Cortex of kidney (tissue), 1 donor: ENCODE measurements at places on chromosomes 12 and 14.

- DNase-seq: no peak
Observed at GRCh38 chr14:77058785-77059184, 30.3 kb upstream of the IRF2BPL start.

DNA sequence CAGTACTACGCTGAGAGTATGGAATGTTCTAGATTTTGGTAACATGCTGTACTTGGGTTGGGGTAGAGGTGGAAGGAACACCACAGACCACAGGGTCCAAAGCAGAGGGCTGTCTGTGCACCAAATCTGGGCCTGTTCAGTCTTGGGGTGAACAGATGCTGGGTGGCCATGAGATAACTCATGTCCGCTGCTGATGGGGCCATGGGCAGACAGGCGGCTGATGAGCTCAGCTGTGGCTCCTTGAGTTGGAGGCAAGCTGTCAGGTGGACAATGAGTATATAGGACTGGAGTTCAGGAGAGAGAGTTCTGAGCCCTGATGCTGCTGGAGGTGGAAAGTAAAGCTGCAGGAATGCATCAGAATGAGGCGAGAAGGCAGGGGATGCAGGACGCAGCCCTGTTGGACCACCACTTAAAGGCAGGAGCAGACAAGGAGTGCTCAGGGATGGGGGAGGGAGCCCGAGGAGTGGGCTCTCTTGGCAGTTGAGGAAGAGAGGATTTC lies 6.2 kb downstream of the SMIM41 start:
- no peak for DNase-seq

GRCh38 chr12:84361651-84362551 lies 550.7 kb downstream of the SLC6A15 start:
- no peak for DNase-seq

DNA sequence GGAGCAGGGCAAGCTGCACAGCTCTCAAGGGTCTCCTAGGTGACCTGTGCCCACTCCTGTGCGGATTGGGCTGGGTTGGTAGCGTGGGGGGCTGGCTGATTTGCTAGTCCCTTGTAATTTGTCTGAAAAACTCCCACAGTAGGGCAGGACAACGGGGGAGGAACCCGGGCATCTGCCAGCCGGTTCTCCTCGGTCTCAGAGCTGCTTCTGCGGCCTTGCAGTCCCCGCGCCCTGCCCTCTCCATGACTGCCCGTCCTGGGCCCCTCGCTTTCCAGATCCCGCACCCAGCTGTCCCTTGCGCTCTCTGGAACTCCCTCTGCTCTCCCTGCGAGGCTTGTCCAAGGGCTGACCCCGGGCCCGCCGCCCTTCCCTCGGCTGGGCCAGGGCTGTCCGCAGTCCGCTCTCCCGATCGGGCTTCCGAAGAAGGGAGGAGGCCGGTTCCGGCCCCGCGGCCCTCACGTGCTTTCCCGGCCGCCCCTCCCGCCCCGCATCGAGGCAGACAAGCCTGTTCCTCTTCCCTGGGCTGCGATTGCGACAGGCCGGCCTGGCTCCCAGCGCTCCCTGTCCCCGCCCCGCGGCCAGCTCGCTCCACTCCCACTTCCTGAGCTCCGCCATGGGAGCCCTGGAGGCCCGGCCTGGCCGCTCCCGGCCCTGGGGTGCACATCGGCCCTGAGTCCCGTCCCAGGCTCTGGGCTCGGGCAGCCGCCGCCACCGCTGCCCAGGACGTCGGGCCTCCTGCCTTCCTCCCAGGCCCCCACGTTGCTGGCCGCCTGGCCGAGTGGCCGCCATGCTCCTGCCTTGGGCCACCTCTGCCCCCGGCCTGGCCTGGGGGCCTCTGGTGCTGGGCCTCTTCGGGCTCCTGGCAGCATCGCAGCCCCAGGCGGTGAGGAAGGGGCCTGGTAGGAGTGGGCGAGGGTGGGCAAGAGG lies at the start of gene LTBR:
Gene LTBR (plus strand): TSS at position 591 of the 927 bp plus-strand sequence. CDS start 197 bp downstream, at position 788.
- DNase-seq: peak; percentile 86

- DNase-seq: peak; percentile 12
Observed at GRCh38 chr12:58920102-58920960, at the start of gene LRIG3. Gene LRIG3, minus strand, starts transcription at chr12:58920504. Its CDS starts 269 bp downstream, at chr12:58920235.

DNA sequence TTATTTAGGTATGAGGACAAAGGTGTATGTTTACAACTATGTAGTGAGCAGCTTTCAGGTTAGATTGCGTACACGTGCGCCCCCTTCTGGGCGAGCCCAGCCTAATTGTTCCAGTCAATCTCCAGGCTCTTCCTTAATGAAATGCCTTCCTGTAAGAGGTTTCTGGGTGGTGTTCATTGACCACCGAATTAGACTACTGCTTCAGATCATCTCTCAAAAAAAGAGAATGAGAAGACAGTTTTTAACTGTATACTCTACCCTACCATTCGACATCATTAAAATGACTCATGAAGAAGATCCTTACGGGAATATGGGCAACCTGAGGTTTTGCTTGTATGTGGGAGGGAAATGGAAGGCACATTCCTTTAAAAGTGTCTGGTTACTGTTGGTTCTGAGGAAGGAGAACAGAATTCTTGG lies 2.1 kb downstream of the LUM start:
- no peak for DNase-seq

DNA sequence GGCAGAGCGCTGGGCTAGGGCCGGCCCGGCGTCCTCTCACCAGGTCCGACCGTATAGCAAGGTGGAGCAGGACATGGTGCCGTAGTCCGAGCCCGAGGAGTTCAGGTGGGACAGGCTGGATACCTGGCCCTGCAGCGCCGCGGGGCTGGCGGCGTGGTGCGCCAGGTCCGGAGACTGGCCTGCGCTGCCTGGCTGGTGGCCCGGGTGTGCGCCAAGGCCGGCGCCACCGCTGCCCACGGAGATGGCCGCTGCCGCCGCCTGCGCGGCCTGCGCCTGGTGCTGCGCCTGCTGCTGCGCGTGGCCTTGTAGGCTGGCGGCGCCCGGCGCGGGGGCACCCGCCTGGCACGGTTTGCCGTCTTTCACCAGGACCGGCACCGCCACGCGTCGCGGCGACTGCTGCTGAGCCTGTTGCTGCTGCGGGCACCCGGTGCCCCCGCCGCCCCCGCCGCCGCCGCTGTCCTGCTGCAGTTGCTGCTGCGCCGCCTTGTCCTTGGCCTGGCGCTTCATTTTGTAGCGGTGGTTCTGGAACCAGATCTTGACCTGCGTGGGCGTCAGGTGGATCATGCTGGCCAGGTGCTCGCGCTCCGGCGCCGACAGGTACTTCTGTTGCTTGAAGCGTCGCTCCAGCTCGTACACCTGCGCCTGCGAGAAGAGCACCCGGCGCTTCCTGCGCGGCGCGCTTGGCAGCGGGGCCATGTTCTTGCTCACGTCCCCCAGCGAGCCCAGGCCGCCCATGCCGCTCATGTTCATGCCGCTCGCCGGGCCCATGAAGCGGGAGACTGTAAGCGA lies 2.6 kb downstream of the NKX2-1 start:
- DNase-seq: no peak

DNA sequence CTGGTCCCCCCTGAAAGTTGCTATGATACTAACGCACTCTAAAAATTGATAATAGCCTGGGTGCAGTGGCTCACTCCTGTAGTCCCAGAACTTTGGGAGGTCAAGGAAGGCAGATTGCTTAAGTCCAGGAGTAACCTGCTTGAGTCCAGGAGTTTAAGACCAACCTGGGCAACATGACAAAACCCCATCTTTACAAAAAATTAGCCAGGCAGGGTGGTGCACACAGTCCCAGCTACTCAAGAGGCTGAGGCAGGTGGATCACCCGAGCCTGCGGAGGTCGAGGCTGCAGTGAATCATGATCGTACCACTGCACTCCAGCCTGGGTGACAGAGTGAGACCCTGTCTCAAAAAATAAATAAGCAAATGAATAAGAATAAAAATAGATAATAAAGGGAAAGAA lies 42.9 kb downstream of the HEATR5A start:
- no peak for DNase-seq

DNA sequence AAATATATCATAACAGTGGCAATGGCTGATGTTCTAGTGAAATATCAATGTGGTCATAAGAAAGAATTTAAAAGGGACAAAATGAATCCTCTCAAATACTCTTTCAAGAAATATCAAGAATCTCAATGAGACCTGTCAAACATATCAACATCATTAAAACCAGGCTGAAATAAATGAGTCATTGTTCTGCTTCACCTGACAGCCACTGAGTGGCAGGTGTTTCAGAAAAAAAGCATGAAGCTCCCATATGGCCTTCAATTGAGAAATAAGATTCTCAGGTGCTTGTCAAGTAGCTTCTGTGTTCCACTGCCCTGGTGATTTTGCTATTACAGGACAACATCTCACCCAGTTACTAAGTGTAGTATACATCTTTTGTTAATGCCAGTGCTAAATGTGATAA lies 21.5 kb downstream of the ANAPC5 start:
- no peak for DNase-seq

GRCh38 chr12:65501093-65501621 lies 222.7 kb downstream of the MSRB3 start:
- no peak for DNase-seq

GRCh38 chr14:65349100-65349499 lies 63.4 kb upstream of the FUT8 start:
- DNase-seq: no peak

DNA sequence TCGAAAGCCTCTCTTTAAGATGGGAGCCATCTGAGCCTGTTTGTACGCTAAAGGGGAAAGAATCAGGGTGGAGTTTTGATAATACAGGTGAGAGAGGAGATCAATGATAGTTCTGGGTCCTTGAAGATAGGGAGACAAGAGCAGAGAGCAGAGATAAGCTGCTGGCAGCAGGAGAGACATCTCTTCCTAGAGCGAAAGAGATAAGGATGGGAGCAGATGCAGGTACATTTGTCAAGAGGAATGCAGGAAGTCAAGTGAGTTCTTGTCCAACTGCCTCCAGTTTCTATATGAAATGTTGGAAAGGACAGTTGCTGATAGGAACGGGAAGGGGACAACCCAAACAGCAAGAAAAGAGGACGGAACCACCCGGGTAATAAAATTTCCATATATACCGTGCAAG lies 24.7 kb upstream of the HIF1A start:
- no peak for DNase-seq

DNA sequence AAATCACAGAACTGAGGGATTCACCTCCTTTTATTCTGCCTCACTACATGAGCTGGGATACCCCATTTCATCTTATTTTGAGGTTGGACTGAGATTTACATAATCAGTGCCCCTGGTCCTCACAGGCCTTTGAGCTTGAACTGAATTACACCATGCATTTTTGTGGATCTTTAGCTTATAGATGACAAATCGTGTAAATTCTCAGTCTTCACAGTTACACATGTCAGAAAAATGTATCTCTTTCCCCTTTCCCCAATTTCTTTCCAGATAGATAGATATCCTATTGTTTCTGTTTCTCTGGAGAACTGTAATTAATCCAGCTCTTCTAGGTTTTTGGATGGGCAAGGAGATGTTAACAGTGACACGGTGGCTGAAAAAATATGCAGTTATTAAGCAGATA lies 1778.9 kb upstream of the SEL1L start:
- DNase-seq: no peak

- DNase-seq: no peak
Observed at GRCh38 chr14:90760591-90761316, 55.5 kb downstream of the TTC7B start.

DNA sequence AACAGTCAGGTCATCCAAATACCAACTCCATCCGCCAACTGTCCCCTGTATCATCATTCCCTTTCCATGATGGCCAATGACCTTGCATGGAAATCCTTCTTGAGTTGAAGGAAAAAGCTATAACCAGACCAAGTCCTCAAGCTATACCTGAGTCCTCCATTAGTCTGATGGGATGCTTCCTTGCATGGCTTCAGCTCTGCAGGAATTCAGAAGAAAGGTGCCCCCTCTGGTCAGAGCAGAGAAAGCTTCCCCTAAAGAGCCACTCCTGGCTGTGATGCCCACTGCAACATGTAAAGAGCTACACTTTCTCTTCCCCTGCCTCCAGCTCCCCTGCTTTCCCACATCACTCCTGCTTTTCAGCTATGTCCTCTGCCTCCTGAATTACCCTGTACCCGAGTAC lies 43.1 kb upstream of the FKBP4 start:
- DNase-seq: no peak

DNA sequence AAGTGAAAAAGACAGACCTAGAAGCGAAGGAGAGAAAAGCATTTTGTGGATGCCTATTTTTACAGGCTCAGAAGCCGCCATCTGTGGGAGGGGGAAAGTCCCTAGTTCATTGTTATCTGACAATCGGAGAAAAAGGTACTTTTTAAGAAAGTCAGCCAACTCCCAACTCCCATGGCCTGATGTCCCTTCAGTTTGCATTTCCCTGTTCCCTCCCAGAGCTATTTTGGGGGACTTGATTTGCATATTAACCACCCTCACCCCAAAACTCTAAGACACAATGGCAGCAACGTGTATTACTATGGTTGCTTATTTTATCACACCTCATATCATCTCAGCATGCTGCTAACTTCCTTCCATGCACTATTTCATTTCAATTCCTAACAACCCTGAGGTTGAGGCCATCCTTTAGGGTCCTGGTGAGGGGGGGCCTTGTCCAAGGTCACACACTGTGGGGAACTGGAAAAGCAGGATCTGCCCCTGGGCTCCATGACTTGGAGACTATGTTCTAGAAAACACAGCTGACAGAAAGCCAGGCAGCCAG lies 18.7 kb downstream of the HVCN1 start:
- DNase-seq: no peak

DNA sequence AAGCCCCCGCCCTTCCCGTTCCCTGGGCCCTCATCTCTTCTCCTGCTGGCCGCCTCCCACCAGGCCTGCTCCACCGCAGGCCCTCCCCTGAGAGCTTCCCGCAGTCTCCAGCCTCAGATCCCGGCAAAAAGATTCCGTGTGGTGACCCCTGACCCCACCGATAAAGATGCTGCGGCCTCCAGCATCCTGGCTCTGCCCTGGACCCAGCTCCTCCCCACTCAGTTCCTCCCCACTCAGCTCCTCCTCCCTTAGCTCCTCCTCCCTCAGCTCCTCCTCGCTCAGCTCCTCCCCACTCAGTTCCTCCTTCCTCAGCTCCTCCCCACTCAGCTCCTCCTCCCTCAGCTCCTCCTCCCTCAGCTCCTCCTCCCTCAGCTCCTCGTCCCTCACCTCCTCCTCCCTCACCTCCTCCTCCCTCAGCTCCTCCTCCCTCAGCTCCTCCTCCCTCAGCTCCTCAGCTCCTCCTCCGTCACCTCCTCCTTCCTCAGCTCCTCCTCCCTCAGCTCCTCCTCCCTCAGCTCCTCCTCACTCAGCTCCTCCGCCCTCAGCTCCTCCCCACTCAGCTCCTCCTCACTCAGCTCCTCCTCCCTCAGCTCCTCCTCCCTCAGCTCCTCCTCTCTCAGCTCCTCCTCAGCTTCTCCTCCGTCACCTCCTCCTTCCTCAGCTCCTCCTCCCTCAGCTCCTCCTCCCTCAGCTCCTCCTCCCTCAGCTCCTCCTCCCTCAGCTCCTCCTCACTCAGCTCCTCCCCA lies 17.0 kb downstream of the NOC4L start:
- DNase-seq: no peak

GRCh38 chr12:127742231-127742630 lies 524.7 kb upstream of the TMEM132C start:
- DNase-seq: no peak

- no peak for DNase-seq
Observed at GRCh38 chr14:23430016-23430722, 5.3 kb downstream of the MYH7 start.

GRCh38 chr14:89767861-89768268 lies 186.7 kb downstream of the EFCAB11 start:
- no peak for DNase-seq
